SK-MEL-5 (cell line): ENCODE measurements at places on chromosomes 5 and 9.

DNA sequence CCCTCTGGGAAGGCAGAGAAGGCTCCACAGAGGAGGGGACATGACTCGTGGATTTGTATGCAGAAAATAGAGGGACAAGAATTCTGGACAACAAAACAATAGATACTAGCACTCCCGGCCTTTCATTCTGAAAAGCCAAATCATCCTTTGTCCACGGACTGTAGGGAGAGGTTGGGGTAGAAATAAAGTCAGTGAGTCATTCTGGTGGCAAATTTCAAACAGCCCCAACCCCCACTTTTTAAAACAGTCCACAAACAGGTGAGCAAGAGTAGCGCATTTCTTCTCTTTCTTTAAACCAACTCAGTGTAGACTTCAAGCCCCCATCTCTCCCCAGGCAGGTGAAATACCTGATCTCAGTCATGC lies 56.1 kb downstream of the PTPDC1 start:
- no peak for DNase-seq

- no peak for DNase-seq
These were observed 43.1 kb upstream of the FCN2 start for GRCh38 chr9:134837529-134837928.

DNA sequence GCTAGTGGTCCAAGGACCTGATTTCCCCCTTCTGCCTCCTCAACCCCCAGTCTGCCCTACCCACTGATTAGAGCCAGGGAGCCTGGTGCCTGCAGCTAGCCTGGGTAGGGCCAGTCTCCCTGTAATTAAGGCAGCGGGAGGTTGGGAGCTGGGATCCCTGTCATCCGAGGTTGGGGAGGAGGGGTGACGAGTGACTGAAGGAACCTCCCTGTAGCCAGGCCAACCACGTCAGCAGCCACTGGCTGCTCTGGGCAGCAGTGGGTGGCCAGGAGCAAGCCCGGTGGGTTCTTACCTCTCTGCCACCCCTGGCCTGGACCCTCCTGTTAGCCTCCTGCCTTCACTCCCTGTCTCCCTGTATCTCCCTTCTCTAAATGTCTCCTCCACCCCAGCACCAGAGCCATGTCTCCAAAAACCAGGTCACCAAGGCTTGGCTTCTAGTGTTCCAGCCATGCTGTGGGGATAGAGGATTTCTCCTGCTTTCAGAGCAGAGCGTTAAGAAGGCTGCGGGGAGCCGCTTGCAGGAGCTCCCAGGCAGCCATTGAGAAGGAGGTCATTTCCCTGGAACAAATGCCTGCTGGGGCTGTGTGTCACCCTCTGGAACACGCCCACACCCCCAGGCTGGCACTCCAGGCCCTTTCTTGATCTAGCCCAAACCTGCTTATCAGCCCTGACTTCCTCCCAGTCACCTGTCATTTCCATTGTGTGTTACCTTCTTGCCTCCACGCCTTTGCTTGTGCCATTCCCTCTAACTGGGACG lies 65.0 kb upstream of the GGTA1 start:
- no peak for DNase-seq

GRCh38 chr5:172088801-172089200 lies 82.4 kb upstream of the FBXW11 start:
- no peak for DNase-seq

- no peak for DNase-seq
These were observed 165.0 kb upstream of the MPDZ start for GRCh38 chr9:13444245-13445102.

GRCh38 chr5:172410160-172410559 lies 44.2 kb downstream of the SH3PXD2B start:
- DNase-seq = no peak

- DNase-seq = no peak
These were observed 138.4 kb downstream of the ASTN2 start for GRCh38 chr9:117276444-117276843.

GRCh38 chr9:136671646-136672430 lies 9.1 kb downstream of the EGFL7 start:
- peak; percentile 45 for DNase-seq

DNA sequence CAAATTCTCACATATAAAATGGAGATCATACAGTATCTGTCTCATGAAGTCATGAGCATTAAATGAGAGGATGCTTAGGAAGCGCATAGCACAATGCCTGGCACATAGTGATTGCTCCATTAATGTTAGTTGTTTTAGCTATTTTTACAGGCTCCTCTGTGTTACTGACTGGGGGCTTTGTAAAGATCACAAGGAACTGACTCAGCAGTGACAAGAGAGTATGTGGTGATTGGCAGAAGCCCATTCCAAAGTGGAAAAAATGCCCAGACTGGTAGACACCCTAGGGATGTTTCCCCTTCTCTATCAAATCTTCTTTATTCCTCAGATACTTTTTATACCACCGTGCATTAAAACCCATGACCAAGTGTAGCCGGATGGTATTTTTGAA lies 33.5 kb downstream of the ABLIM3 start:
- DNase-seq = peak; percentile 5

- DNase-seq = no peak
These were observed 327.7 kb downstream of the PIK3R1 start for GRCh38 chr5:68543212-68543611.

DNA sequence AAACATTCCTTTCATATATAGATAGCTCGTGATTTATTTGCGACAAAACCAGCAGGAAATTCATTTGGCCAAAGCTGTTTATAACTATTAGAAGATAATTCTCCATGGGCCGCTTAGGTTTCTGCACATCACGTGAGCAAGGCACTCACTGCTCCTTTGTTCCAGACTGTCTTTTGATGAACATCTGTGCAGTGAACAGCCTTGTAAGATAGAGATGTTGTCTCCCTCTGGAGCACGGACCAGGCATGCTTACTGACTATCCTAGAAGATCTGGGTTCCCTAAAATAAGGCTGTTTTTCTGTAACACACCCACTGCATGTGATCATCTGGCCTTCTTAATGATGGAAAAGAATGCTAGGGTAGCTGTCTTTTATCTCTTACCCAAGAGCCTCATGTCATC lies 30.9 kb downstream of the YIPF5 start:
- DNase-seq = peak; percentile 62

- peak; percentile 93 for DNase-seq
These were observed 128.4 kb upstream of the TRPM3 start for GRCh38 chr9:71249729-71250317.

GRCh38 chr5:40914835-40915234 lies 5.5 kb downstream of the C7 start:
- no peak for DNase-seq

GRCh38 chr5:76691467-76692273 lies 24.3 kb upstream of the F2R start:
- peak; percentile 16 for DNase-seq

- no peak for DNase-seq
These were observed 43.4 kb downstream of the PPP1R2B start for GRCh38 chr5:156893517-156893916.

- no peak for DNase-seq
These were observed 83.4 kb downstream of the CPLANE1 start for GRCh38 chr5:37165761-37166160.

- DNase-seq = peak; percentile 89
These were observed 27.3 kb upstream of the FGF1 start for GRCh38 chr5:142713121-142713706.

DNA sequence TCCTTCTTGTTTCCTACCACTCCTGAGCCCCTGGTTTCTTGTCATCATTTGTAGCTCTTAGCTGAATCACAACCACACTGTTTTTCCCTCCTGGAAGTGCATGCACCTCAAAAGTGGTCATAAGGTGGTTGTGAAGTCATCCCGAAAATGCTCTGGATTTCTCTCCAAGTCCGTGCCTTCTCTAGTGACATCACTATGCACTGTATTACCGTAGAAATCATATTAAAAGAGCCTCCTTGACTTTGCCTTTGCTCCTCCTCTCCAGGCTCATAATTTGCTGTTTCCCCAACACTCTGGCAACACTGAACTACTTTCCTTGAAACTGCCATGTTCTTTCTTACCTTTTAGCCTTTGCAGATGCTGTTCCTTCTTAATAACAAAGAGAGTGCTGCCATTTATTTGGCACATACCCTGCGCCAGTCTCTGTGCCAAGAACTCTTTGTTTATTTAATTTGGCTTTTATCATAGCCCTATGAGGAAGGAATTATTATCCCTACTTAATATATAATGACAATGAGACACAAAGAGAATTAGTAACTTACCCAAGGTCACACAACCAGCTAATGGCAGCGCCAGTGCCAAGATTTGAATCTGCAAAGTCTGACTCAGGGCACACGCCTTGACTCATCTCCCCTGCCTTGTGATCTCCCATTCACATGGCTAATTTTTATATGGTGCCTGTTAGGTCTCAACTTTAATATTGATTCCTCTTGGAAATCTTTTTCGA lies 115.4 kb downstream of the KIF4B start:
- no peak for DNase-seq

- no peak for DNase-seq
These were observed 107.6 kb downstream of the LURAP1L start for GRCh38 chr9:12882430-12882829.
